Fibroblast of gingiva (primary cell): ENCODE measurements at places on chromosomes 2 and 18.

GRCh38 chr2:237567276-237568029 is 1.1 kb downstream of the PRLH start:
- DNase-seq = no peak

GRCh38 chr2:43184339-43184895 is 42.0 kb downstream of the ZFP36L2 start:
- no peak for DNase-seq

DNA sequence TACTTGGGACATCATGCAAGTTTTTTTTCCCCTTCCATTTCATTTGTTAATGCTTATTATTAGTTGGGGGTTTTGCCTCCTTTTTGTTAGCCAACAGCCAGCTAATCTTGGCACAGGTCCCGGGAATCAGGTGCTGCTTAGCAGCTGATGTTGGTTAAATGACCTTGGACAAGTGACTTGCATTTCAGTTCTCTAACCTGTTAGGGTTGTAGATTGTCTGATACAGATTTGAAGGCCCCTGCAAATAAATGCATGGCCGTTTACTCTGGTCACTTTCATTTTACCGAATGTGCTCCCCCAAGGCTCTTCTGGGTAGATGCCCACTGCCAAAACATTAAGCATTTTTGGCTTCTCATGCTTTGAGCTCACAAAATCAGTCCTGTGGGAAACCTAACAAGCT is 120.9 kb downstream of the SPTBN1 start:
- DNase-seq = no peak

DNA sequence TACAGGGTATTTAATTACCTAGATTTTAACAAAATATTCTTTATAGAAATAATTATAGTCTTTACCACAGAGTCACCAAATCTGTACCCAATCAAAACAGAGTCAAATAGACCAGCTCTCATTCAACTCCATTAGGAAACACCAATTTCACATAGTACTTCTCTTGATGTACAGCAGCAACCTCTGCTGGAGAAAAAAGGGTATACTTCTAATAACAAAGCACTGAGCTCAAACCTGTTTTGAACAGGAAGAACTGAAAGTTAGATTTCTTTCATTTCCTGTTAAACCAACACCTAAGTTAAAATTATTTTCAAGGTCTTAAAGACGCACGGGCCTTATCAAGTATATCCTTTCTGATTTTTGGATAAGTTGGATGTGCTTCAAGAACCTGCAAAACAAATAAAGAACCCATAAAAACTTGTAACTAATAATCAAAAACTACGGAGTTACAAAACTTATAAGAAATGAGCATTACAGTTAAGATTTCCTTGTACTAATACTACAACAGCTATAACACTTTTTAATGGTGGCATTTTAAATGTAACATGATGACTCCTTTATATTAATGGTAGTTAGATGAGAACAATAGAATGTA is 79.0 kb downstream of the TTC21B start:
- DNase-seq = peak; percentile 64

DNA sequence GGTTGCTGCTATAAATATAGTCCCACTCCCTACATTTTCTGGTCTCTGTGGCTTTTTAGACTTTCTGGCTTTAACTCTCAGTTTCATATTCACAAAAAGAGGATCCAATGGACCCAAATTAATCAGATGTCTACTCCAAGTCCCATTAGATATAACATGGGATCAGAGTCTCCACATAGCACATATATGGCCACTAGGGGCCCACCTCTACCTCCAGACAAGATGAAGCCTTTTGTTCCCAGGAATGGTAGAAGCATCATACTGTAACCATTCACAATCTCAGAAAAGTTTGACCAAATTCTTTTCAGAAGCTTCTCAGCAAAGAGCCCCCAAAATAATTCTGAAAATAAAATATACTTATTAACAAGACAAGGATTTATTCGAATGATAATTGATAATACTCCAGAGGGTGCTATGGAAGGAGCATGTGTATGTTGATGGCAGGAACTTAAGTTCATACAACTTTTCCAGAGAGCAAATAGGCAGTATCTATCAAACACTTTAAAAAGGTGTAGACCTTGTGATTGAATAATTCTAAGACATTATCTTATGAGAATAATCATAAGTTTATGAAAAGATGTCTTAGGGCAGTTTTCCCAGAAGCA is 382.3 kb upstream of the CRIM1 start:
- DNase-seq = no peak

DNA sequence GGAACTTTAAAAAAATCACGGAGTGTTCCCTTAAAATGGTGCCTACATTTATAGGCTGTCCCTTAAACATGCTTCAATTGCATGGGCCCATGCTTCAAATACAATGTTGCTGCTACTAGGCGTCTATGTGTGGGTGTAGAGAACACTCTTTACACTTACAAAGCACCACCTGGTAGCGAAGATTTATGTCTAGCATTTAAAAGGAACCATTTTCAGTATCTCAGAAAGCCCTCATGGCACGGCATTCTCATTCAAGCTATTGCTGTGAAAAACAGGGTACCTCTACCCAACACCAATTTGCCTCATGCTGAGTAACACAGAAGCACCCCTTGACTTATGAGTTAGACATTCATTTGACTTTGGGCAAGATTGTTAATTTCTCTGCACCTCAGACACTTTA is 112.9 kb upstream of the CNTNAP5 start:
- no peak for DNase-seq
